Brain (organoid and tissue), 16 donors: ENCODE measurements at places on chromosomes 5 and 9.
A peak's percentile ranks its signal among the peaks of the same experiment; 100 is the strongest.

GRCh38 chr5:131228646-131229045 is 35.2 kb upstream of the CDC42SE2 start:
- no peak for DNase-seq

DNA sequence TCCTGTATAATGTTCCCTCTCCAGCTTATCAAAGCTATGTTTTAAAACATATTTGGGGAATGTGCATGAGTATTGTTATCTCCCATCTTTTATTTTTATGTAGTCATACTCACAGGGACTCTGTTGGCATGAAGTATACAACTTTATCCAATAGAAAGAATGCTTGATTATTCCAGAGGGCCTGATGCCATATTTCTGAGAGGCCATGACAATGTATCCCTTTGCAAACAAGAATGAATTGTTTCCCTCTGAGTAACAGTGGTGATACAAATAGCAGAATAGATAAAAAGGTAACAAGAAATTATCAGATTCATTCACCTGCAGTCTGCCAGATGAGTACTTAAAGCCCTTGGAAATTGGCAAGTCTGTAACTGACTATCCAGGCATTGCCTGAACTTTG is 125.9 kb downstream of the PLK2 start:
- no peak for DNase-seq

DNA sequence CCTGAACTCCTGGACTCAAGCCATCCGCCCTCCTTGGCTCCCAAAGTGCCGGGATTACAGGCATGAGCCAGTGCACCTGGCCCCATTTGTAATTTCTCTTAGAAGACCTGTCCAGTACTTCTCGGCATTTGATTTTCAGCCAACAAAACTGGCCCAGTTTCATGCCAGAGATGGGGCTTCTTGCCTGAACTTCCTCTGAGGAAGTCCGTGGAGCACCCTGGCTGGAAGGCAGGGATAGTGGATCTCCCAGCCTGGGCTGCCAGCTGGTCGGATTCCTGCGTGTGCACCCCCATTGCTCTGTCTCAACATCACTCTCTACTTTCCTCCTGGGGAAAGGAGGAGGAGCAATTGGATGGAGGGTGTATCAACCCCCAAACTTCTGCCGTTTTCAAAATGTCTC is 39.0 kb downstream of the FAM78A start:
- DNase-seq: no peak

- no peak for DNase-seq
These were observed 100.2 kb downstream of the MRPL36 start for GRCh38 chr5:1699394-1699793.

DNA sequence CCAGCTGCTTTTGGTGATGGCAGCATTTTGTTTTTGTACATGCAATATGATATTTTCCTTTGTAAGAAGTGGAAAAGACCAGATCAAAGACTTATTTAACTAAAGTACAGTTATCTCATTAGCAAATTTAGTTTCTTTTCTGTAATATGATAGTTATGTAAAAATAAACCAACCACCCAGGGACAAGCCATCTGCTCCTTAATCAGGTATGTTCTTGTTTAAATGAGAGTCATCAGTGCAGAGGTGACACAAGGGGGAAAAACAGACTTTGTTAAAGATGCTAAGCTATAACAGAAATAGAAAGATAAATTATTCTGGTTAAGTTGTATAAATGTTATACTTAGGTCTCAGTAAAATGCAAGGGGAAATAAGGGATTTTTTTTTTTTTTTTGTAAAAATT is 805.7 kb upstream of the SEMA6A start:
- peak; percentile 20 for DNase-seq

- no peak for DNase-seq
These were observed 4.0 kb downstream of the KLF4 start for GRCh38 chr9:107485458-107486043.

- peak; percentile 17 for DNase-seq
These were observed 566.7 kb downstream of the CCDC171 start for GRCh38 chr9:16119261-16120230.

DNA sequence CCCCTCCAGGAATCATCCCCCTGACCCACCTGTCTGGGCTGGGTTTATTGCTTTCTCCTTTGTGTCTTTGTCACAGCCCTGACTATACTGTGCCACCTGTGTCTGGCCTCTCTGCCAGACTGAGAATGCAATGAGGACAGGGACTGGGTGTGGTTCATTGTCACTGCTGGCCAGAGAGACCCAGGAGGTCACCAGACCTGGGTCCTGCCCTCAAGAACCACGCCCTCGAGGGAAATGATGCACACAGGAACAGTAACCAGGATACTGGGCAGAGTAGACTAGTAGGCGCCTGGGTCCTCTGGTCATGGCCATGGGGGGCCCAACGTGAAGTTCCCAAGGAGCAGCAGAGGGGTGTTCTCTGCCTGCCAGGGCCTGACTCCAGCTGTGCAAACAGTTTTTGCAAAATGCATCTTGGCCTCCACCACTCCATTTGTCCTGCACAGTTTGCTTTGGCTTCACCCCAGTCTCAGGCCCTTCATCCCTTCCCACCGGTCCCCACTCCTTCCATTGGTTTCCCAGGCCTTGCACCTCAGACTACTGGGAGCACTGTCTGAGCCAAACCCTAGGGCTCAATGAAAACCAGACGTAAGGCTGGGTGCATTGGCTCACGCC is 17.8 kb downstream of the RGS3 start:
- DNase-seq: no peak

- peak; percentile 86 for DNase-seq
These were observed 2.0 kb upstream of the PFN3 start for GRCh38 chr5:177402271-177403043.

- DNase-seq: no peak
These were observed 1.4 kb upstream of the HSDL2 start for GRCh38 chr9:112378328-112379176.

GRCh38 chr5:178186427-178186826 is 744 bp downstream of the GMCL2 start:
- no peak for DNase-seq

DNA sequence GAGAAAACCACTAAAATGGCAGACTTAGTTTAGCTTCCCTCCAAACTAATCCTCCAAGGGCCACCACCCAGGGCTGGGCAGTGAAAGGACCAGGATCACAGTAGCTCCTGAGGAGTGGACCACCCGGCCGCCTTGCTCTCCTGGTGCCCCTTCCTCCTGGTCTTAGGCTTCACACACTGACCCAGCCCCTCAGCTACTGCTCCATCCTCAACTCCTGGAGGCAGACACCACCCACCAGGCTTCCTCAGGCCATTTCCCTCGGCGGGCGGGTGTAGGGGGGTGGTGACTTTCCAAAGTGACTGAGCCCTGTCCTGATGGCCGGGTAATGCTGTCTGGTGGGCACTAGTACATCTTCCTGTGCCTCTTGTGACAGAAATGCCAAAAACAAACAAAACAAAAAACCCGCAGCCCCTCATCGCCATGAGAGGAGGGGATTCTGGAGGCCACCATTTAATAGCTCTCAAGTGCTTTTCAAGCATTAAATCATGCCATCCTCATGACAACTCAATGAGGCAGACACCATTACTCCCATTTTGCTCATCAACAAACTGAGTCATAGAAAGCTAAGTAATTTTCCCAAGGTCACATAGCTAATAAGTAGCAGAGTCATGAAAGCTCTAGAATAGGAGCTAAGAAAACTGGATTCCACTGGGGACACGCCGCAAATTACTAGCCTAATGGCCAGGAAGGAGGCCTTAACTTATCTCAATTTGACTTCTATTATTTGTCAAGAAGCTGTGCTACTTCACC is 91.3 kb upstream of the LRRTM2 start:
- no peak for DNase-seq

GRCh38 chr5:43041110-43041668 is 1.1 kb upstream of the ANXA2R start:
- DNase-seq: peak; percentile 39

DNA sequence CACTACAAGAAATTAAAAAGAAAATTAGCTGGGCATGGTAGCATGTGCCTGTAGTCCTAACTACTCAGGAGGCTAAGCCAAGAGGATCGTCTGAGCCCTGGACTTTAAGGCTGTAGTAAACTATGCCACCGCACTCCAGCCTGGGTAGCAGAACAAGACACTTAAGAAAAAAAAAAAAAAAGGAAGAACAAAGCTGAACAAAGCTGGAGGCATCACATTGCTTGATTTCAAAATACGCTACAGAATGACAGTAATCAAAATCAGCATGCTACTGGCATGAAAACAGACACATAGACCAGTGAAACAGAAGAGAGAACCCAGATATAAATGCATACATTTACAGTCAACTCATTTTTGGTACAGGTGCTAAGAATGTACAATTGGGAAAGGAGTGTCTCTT is 14.5 kb upstream of the OTULIN start:
- no peak for DNase-seq

GRCh38 chr5:76527685-76528161 is 95.5 kb downstream of the F2RL2 start:
- DNase-seq: no peak

GRCh38 chr5:149711338-149711737 is 18.8 kb upstream of the PPARGC1B start:
- no peak for DNase-seq

GRCh38 chr5:159850160-159850559 is 66.1 kb upstream of the ADRA1B start:
- no peak for DNase-seq

DNA sequence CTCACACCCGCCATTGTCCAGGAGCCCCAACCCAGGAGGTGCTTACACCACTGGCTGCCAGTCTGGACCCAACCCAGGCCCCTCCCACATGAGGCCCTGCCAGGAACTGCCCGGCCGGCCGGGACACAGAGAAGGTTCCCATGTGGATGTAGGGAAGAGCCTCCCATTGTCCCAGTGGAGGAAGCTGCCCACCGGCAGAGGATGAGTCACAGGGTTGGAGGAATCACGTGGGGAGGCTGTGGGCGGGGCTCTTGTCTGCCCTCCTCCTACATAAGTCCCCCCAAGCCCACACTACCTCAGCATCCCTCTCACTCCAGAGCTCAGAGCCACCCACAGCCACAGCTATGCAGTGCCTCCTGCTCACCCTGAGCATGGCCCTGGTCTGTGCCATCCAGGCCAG is 26.1 kb downstream of the PAEP start:
- no peak for DNase-seq

DNA sequence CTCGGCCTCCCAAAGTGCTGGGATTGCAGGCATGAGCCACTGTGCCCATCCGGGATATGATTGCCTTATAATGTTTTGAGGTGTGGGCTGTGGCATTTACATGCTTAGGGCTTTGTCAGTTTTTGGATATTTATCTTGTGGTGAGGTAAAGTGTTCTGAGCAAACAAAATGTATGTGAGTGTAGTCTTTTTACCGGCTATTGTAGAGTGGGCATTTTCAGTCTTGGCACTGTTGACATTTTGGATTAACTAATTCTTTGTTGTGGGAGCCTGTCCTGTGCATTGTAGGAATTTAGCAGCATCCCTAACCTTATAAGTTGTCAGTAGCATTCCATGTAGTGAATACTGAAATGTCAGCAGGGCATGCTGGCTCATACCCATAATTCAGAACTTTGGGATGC is 21.6 kb downstream of the G3BP1 start:
- DNase-seq: no peak

GRCh38 chr5:150672237-150672883 is 11.3 kb downstream of the MYOZ3 start:
- DNase-seq: peak; percentile 56

DNA sequence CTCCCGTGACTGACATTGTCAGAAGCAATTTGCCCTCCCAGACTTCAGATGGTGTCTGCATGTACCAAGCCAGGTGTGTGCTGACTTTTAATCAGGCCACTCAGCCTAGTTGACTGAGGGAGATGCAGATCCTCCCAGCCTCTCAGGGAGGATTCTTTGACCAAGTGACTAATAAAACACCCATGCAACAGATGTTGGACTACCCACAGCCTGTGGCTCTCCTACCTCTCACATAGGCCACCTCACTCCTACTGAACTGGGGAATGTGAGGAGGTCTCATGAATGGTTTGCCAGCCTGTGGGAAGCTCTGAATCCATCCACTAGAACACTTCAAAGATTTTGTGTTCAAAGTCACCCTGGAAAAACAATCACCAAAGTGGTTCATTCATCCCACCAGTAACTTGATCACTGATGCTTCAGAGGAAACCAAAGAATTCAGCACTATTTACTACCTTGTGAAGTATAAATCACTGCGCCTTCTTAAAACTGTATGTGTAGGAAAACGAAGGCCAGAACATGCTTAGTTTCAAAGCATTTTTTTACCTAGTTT is 80.1 kb downstream of the ESM1 start:
- DNase-seq: no peak

GRCh38 chr5:76652809-76653414 is 29.7 kb upstream of the F2RL2 start:
- DNase-seq: no peak

- DNase-seq: no peak
These were observed 102.0 kb downstream of the PHF2 start for GRCh38 chr9:93678199-93679019.

GRCh38 chr9:131590449-131590848 is 45.1 kb downstream of the PRRT1B start:
- no peak for DNase-seq

DNA sequence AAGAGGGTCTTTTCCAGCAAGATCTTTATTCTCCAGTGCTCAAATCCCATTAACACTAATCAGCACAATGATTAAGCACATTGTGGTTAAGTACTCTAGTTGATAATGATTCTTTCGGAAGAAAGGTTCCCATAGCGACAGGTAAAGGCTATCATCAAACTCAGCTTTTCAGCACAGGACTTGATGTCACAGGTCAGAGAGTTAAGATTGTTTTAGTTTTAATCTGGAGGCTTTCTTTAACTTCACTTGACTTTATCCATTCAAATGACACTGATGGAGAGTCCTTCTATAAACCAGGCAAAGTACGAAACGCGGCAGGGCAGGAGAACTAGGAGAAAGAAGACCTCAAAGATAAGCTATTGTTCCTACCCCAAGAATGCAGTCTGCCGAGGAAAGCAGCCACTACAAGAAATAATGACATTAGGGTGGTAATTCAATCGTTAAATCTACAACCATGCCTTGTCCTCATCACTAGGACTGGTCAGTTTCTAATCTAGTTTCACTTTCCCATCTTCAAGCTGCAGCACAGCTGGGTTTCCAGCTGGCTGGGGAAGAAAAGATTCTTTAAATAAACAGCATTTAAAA is 4.6 kb downstream of the NRG2 start:
- no peak for DNase-seq

DNA sequence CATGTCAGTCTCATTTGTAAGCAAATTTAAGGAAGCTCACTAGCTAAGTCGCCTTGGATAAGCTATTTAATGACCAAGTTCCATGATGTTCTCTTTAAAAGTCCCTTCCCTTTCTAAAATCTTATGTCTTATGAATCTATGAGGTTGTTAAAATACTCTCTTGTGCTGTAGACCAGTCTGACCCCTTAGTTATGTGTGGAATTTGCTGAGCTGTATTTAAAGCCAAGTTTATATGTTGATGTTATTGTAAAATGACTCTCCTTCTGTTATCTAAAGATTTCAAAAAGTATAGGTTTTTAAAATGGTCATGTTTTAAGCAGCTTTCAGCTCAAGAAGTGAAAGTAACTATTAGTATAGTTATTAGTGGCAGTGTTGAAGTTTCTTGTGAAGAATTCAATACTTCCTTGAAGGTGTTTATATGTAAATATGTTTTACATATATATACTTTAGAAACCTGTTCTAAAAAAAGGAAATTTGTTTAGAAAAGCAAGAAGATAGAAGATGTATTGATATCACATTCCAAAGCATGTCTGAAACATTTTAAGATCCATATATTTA is 92.2 kb downstream of the CDC42SE2 start:
- no peak for DNase-seq

- DNase-seq: no peak
These were observed 972.6 kb downstream of the EFNA5 start for GRCh38 chr5:106698169-106698568.

GRCh38 chr9:20623021-20623747 is 885 bp upstream of the MLLT3 start:
- peak; percentile 28 for DNase-seq
